ENCODE measurements at places on chromosomes 1 and 21.

DNA sequence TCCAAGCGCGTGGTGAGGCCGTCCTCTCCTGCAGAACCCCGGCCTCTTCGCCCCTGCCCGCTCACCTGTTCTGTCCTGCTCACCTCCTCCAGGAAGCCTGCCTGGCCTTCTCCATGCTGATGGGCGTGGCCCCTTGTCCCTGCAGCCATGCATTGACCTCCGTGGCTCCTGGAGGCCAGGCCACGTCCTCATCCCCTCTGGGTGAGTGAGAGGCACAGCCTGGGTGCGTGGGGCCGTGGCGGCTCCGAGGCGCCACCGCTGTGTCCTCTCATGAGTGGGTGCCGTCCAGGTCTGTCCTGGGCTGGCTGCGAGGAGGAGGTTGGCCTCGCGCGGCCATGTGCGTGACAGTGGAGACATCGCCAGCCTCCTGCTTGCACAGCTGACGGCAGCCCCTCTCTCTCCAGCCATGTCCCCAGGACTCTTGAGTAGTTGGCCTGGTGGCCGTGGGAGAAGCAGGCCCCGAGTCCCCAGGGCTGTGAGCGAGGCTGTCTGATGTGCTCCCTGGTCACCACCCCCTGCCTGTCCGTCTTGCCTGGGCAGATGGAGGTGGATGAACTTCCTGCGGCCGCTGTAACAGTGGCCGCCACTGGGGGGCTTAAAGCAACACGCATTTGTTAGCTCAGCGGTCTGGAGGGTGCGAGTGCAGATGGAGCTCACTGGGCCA, 58.1 kb downstream of the PRKCZ start:
- no peak for DNase-seq

DNA sequence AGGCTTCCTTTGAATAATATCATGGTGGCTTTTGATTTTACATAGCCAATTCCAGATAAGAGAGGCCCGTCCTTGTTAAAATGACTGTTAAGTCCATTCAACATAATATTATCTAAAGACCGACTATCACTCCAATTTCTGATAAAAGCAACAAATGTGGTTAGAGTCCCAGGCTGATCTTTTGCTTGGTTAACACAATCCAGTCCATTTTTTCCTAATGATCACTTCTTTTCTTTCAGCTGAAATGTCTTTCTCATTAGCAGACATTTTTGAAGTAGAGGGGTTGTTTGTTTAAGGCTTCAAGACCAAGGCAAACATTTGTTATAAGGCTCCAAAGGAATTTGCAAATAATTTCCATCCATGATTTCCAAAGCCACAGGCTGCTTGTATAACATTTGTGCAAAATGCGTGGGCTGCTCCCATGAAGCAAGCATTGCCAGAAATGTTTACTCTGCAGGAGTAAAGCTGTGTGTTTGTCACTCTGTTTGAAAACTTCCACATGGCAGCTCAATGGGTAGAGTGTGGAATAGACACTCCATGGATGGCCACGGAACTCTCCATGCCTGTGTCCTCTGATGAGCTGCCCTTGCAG, 111.5 kb downstream of the PSMG1 start:
- no peak for DNase-seq

GRCh38 chr21:41712201-41712600, 54.7 kb downstream of the RIPK4 start:
- no peak for DNase-seq

- no peak for DNase-seq
Measured at GRCh38 chr1:42122408-42122807, 30.8 kb upstream of the GUCA2B start.

GRCh38 chr1:198772626-198773025, 133.8 kb downstream of the PTPRC start:
- DNase-seq: no peak

- no peak for DNase-seq
Measured at GRCh38 chr1:181144238-181144637, 55.7 kb downstream of the IER5 start.

DNA sequence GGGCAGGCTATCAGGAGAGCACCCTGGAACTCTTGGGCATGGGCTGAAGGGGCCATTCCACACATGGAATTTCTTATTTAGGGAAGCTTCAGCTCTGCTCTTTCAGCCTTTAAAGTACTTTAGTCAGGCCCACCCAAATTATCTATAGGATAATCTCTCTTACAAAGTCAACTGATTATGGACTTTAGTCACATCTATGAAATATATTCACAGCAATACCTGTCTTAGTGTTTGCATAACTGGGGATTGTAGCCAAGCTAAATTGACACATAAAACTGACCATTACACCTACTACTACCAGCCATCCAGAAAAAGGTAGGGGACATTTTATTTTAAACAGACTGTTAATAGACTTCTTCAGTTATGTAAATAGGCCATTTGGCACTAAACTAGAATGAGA, 114.9 kb upstream of the VANGL1 start:
- DNase-seq: no peak

Data from stimulated activated effector memory CD8-positive, alpha-beta T cell treated with anti-CD3 and anti-CD28 coated beads, Interleukin-12 subunit alpha, Interleukin-12 subunit beta, amount 100 ng/mL, for 72 hours (primary cell).